ENCODE measurements at places on chromosomes 16 and 17.

DNA sequence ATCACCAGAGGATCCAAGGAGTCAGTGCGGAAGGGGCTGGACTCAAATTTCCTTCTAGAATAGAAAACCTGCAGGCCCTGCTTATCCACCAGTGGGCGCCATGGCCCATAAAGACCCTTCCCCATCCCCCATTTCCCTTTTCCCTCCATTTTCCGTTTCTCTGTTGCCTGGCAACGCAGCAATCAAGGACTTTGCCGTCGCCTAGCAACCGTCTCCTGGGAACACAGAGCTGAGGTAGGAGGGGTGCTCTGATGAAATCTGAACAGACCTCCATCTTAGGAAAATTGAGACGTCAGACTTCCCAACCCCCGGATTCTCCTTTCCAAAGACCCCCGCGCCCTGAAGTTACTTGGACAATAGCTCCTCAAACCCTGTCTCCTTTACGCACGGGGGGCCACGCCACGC, 5.7 kb downstream of the DLG4 start:
- DNase-seq, result peak; percentile 57

GRCh38 chr16:85172455-85173145, 60.3 kb upstream of the CIBAR2 start:
- DNase-seq, result peak; percentile 11

GRCh38 chr17:66514227-66514806, 211.9 kb downstream of the PRKCA start:
- DNase-seq, result no peak

GRCh38 chr17:62572488-62572887, 55.0 kb upstream of the MRC2 start:
- no peak for DNase-seq

DNA sequence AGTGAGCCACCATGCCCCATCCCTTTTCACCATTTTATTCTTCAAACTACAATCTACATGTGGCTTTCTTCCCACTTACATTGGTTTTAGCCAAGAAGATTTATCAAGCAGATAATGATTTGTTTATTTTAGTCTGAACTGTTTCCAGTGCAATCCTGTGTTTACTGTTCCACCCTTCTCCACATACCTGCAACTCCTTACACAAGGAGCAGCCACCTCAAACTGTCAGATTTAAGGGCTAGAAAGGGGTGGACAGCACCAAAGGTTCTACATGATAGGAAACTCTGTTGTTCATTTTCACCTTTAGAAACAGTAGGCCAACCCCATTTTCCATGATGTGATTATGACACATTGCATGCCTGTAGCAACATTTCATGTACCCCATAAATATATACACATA, 1.9 kb downstream of the RUNDC1 start:
- no peak for DNase-seq

GRCh38 chr17:1729966-1730325, 5.4 kb downstream of the WDR81 start:
- peak; percentile 32 for DNase-seq

- no peak for DNase-seq
Measured at GRCh38 chr16:75458029-75458428, 6.5 kb downstream of the TMEM170A start.

- DNase-seq, result no peak
Measured at GRCh38 chr16:23753908-23754593, 775 bp upstream of the CHP2 start.

DNA sequence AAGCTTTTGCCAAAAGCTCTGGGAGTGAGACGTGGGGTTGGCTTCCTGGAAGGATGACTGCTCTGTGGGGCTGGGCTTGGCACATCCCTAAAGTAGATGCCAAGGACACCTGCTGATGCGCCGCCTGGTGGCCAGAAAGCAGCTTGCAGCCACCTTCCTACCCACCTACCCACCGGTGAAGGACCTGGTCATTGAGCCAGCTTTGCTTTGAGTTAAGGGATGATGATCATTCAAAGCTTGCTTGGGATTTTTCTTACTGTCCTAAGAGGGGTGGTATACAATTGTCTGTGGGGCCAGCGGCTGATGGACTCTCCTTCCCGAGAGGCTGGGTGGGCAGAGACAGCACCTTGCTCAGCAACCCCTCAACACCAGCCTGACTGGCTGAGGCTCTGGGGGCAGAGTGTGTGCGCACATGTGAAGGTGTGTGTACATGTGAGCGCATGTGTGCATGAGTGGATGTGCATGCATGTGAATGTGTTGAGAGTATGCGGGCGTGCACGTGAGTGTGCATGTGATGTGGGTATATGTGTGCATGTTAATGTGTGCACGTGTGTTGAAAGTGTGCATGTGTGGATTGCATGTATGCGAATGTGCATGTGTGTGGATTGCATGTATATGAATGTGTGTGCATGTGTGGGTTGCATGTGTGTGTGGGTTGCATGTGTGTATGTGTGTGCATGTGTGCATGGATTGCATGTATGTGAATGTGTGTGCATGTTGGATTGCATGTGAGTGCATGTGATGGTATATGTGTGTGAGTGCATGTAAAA, 18.6 kb downstream of the C1QTNF1 start:
- DNase-seq, result peak; percentile 52

DNA sequence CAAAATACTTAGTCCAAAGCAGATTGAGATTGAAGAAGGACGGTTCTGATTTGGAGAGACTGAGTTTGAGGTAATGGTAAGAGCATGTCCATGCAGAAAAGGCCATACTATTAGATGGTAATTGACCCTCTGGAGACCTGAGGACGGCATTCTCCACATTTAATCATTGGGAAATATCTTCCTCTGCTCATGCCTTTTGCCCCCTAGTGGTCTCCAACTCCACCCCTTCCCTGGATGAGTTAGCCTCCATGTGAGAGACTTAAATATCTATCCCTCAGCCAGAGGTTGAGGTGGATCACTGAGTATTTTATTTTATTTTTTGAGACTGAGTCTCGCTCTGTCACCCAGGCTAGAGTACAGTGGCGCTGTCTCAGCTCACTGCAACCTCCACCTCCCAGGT, 10.4 kb upstream of the OR3A1 start:
- DNase-seq, result no peak

GRCh38 chr17:6457688-6458459, 13.6 kb downstream of the PIMREG start:
- DNase-seq, result no peak

DNA sequence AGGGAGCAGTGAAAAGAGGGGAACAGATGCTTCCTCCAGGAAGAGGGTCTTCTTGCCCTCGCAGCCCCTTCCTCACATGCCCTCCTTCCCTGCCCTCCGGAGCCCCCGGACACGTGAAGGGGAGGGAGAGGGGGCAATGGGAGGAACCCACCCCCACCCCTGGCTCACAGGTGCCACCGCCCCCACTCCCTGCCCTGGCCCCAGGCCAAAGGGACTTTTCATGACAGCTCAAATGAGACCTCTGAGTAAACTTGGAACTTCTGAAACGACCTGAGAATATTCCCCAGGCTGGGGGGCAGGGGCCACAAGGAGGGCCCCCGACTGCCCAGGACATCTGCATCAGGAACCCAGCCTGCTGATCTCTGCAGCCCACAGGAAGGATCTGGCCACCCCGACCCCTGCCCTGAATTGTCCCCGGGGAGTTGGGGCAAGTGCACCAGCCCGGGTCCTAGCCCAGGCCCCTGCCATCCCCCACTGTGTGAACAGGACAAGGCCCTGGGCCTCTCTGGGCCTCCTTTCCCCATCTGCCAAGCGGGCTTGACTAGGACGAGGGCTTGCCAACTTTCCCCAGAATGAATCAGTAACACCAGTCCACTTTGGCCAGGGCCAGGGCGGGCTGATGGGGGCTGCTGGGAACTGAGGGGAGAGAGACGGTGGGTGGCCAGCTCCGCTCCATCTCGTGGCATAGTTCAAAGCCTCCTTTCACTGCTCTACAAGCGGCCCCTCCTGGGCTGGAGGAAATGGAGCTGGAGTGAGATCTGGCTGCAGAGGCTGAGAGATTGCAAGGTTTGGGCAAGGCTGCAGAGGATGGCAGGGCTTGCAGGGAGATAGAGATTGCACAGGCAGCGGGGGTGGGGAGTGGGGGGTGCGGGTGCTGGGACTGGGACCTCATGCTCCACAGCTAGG, 3.8 kb downstream of the IL21R start:
- no peak for DNase-seq

DNA sequence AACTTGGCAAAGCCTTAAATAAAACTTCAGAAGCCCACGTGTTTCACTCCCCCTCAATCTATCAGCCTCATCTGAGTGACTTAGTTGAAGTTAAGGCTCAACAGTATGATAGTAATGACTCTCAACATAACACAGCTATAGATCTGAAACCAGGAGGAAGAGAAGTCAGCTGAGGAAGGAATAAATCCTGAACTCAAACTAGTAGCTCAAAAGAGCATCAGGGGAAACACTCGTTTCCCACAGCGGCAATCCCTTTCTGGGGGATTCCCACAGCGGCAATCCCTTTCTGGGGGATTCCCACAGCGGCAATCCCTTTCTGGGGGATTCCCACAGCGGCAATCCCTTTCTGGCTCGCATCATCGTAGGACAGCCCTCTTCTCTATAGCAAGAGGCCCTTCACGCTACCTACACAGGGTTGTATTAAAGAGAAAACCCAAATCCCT, 56.8 kb downstream of the ZZEF1 start:
- DNase-seq, result no peak

- DNase-seq, result no peak
Measured at GRCh38 chr16:47260503-47260902, 116.8 kb upstream of the NETO2 start.

GRCh38 chr16:86714166-86714565, 135.8 kb downstream of the FOXL1 start:
- no peak for DNase-seq

DNA sequence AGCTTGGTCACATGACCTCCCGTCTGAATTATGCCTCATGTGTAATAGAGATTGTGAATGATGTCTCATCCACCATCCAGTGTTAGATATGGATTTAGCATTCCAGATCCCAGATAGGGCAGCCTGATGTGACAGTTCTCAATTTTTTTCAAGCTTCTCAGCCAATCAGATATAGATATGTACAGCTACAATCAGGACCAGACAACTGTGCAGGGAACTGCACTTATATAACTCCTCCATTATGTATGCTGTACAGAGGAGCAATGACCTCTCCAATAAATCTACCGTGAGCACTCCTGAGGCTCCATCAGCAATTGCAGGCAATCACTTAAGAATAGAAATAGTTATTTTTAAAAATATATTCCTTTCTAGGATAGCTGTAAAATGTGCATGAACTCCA, 722.8 kb upstream of the SOX9 start:
- no peak for DNase-seq

GRCh38 chr16:87126403-87127025, 190.7 kb downstream of the C16orf95 start:
- no peak for DNase-seq

- no peak for DNase-seq
Measured at GRCh38 chr16:78072275-78072674, 27.2 kb upstream of the WWOX start.

DNA sequence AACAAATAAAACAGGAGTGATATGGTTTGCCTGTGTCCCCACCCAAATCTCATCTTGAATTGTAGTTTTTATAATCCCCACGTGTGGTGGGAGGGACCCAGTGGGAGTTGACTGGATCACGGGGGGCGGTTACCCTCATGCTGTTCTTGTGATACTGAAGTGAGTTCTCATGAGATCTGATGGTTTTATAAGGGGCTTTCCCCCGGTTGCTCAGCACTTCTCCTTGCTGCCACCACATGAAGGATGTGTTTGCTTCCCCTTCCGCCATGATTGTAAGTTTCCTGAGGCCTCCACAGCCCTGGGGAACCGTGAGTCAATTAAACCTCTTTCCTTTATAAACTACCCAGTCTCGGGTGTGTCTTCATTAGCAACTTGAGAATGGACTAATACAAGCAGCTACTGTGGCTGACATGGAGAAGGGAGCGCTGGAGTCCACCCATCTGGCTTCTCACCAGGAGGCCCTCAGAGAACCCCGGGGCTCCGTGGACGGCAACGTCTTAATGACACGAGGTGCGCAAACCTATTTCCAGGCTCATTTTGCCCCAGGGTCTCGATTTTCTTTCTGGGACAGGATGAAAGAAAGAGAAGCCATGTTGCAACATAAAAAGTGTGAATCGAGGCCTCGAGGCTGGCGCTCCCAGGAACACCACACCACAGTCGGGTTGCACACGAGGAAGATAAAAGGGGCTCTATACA, 129.5 kb downstream of the DYNLRB2 start:
- DNase-seq, result peak; percentile 61

- DNase-seq, result peak; percentile 21
Measured at GRCh38 chr16:4373909-4374742, 2.5 kb downstream of the VASN start.

- peak; percentile 57 for DNase-seq
Measured at GRCh38 chr16:9053006-9053601, 38.3 kb upstream of the HAPSTR1 start.
